Activated naive CD4-positive, alpha-beta T cell (primary cell): ENCODE measurements at places on chromosomes 6 and 20.

GRCh38 chr6:74574794-74575193 lies 631.1 kb downstream of the COL12A1 start:
- DNase-seq: no peak

GRCh38 chr6:3139090-3139903 lies 18.0 kb downstream of the TUBB2A start:
- no peak for DNase-seq

DNA sequence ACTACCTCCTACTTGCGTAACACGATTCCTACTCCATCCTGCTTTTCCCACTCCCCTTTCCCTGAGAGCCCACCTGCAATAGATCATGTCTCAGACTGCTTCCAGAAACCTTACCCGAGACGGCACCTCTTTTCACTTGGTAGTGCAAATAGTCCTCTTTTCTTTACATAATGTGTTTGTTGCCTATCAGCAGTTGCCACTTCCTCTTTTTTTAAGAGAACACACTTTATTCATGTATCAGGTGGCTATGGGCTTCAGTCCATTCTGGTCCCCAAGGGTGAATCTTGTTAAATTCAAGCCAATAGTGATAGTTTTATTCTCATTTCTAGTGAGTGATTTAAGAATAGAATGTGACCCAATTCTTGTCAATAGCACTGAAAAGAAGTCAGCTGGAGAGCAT lies 57.7 kb upstream of the FERMT1 start:
- DNase-seq: no peak

DNA sequence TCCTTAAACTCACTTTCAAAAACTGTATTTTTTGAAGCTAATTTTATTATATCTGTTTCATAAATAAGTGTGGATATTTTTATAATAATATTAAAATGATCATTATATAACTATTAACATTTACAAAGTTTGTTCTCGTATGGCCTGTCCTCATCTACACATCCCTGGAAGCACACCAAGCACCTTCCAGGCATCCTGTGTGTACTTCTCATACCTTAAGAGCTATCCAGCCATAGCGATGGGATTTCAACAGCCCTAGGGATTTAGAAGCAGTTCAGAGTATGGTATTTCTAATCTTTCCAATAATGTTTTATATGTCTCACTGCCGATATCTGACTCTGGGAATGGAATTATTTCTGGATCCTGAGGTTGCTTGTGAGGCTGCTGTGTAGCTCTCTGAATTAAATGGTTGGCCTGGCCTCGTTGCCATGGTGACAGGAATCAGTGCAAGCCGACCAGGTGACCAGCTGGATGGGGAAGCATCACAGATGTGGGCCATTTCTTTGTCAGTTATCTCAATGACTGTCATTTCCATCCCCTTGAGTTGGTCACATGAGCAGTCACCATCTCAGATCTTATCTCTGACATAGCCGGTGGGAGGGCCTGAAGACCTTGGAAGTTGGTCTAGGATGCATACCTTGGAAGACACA lies 265.2 kb upstream of the RIN2 start:
- DNase-seq: no peak

DNA sequence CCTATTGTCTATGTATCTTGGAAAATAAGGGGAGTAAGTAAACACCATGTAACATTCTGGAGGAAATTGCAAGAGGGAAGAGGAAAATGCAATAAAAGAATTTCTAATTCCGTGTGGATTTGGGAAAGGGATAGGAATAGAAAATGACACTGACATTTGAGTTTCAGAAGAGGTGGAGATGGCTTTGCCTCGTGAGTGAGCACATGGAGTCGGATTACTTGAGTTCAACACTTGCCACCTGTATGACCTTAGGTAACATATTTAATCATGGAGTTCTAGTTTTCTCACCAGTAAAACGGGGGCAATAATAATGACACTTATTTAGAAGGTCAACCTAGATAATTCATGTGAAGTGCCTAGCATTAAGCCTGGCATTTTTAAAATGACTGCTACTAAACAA lies 10.8 kb upstream of the PBOV1 start:
- no peak for DNase-seq

DNA sequence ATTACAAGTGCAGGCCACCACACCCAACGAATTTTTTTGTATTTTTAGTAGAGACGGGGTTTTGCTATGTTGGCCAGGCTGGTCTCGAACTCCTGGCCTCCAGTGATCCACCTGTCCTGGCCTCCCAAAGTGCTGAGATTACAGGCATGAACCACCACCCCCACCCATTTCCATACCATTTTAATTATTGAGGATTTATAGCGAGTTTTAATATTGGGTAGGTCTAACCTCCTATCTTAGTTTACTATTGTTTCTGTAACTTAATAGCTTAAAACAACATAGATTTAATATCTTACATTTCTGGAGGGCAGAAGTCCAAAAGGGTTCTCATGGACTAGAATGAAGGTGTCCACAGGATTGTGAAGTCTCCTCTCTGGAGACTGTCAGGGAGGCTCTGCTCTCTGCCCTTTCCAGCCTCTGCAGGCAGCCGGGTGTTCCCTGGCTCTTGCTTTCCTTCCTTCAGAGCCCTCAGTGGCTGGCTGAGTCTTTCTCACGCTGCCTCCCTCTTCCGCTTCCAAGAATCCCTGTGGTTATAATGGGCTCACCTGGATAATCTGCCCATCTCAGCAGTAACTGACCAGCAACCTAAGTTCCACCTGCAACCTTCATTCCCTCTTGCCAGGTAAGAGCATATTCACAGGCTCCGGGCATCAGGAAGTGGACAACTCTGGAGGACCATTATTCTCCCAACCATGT lies 18.6 kb upstream of the BCAS4 start:
- no peak for DNase-seq

GRCh38 chr20:57087705-57088104 lies 178.7 kb downstream of the BMP7 start:
- DNase-seq: no peak

- DNase-seq: no peak
Measured at GRCh38 chr6:109360281-109360680, 22.0 kb downstream of the CD164 start.

DNA sequence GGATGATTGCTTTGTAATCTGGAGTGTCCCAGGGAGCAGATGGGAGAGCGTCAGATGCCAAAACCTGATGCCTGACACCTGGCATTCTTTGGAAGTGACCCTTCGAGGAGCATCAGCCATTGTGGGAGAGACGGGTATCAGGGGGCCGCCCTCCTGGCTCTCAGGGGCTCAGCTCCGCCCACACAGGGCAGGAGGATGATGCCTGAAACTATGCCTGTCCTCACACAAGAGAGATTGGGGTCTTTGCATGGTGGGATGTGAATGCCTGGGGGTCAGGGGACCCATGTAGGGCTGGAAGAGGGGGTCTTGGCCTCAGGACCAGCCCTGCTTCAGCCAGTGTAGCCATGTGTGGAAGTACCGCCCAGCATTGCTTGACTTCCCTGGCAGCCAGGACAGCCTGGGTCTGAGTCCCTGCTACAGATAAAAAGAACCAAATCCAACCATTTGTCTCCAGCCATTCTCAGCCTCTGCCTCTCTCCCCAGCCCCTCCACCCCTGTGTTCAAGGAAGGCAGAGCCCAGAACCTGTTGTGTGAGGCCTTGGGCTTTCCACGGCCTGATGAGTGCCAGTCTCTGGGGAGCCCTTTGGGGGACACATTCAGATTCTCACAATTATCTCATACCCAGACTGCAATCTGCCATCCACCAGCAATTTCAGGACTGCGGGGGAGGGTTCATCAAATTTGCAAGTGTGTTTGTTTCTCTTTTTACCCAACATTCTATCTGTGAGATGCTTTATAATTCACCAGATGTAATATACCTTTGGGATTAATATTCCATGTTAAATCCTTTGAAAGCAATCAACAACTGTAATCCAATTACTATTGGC lies 371.2 kb downstream of the PREX1 start:
- no peak for DNase-seq

DNA sequence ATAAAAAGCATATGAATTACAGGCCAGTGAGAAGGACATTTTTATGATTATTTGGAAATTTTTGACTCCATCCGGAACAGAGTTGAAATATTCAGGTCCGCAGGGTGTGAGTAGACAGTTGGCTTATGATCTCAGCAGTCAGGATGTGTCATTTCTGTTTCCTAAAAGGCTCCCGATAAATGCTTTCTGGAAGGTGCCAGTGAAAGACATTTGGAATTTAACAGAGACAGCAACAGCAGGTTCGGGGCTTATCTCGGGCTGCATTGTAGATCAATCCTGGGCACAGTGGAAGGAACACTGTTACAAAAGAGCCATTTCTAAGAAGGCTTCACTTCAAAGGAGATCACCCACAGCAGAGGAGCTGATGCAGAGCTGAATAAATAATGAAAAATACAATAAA lies 934.4 kb downstream of the KIF16B start:
- DNase-seq: no peak

- DNase-seq: no peak
Measured at GRCh38 chr6:29566856-29567255, 7.3 kb upstream of the UBD start.

DNA sequence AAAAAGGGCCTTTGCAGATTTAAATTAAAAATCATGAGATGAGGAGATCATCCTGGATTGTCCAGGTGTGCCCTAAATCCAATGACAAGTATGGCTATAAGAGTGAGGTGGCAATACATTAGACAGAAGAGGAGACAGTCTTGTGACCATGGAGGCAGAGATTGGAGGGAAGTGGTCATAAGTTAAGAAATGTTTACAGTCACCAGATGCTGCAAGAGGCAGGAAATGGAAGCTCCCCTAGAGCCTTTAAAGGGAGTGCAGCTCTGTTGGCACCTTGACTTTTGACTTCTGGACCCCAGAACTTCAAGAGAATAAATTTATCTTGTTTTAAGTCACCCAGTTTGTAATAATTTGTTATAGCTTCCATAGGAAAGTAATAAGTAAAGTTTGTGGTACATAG lies 61.1 kb downstream of the HMGN3 start:
- DNase-seq: no peak

DNA sequence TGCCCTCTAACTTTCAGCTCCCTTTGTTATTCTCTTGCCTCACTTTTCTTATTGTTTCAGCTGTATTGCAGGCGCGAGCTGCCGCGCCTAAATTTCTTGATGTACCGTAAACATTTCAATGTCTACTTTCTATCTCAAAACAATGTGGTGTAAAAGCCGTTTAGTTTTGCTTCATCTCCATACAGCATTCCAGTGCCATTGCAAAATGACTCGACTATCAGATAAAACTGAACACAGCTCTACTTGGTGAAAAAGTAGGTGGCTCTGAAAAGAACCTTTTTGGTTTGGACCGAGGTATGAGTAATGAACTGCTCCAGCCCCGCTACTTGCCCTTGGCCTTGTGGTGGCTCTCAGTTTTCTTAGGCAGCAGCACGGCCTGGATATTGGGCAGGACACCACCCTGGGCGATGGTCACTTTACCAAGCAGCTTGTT lies 74.6 kb downstream of the OR2B2 start:
- DNase-seq: no peak
